Iris pigment epithelial cell (primary cell): ENCODE measurements at places on chromosomes 5 and 9.

DNA sequence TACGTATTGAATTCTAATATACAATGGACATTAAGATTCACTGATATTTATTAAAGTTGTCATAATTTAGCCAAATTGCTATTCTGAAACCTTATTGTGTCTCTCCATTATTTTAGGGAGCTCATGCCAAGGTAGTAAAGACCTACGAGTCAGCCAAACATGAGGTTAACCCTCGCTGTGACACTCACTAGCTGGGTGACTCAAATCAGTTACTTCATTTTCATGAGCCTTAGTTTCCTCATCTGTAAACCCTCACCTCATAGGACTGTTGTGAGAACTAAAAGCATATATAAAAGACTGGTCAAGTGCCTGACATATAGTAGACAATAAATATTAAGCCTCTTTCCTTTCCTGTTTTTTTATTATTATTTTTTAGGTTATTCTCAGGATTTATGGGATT is 44.0 kb upstream of the PCA3 start:
- DNase-seq: no peak

DNA sequence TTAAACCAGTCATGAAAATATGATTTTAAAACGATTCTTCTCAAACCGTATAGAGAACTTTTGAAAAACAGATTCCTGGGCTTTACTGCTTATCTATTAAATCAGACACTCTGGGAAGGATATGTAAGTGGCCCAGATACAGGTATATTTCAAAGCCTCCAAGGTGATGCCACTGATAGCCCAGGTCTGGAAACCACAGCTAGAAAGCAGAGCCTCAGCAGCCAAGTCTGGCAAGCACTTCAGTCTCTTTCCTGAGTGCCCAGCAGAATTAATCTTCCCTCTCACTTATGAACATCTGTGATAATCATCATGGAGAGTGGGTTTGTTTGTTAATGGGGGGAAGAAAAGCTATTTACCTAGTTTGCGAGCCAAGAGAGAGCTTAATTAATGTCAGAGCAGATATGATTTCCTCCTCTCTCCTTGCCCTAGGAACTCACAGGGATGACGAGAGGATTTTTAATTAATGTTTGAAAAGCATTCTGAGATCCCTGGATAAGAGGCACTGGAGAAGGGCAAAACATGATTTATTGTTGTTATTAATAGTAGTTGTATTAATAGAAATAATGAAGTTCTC is 368.4 kb downstream of the TLE1 start:
- DNase-seq: no peak

DNA sequence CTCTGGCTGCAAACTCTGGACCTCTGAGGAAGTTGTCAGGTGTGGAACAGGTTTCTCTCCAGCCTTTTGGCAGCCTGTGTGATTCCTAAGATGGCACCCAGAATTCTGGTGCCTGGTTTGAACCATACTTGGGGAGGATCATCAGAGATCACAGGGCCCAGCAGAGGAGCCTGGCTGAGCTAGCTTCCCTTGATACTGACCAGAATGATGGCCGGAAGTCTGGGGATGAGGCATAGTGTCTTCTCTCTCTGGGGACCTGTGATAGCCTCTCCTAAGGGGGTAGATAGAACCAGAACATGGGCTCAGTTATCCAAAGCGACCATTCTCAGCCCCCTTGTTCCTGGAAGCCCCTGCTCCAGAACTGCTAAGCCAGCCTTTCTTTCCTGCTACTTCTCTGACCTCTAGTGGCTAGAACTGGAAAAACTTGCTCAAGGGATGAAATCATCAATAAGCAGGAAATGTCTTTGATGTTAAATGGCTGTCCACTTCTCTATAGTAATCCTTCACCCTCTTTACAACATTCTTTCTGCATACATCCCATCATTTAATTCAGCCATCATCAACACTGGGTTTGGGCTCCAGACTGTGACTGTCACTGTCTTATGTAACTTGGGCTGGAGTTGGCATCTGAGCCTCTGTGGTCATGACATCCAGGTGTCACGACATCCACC is 55.1 kb downstream of the C9orf152 start:
- peak; percentile 57 for DNase-seq

DNA sequence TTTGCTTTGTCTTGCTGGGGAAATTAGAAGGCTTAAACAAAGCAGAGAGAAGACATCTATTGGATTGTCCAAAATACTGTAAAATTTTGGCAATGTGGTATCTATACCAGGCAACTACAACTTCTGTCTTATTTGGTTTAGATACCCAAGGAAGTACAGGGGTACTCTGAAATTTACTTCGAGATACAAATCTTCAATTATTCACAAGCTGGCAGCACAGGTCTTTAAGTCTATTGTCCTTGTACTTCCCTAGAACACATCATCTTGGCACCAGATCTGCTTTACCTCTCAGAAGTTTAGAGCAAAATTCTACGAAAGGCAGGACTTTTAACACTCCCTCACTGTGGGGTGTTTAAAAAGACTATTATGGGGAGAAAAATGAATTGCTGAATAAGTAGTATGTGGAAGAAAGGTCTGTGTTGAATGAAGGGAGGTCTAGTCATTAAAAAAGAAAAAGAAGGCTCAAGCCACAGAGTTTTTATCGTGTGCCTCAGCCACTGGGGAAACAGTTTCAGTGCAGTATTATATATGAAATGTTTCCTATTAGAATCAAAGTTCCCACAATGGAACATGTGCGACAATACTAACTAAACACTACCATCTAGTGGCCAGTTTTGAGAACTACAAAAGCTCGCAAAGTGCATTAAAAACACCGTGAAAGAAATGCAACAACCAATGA is 93.7 kb downstream of the PDE4D start:
- peak; percentile 63 for DNase-seq

DNA sequence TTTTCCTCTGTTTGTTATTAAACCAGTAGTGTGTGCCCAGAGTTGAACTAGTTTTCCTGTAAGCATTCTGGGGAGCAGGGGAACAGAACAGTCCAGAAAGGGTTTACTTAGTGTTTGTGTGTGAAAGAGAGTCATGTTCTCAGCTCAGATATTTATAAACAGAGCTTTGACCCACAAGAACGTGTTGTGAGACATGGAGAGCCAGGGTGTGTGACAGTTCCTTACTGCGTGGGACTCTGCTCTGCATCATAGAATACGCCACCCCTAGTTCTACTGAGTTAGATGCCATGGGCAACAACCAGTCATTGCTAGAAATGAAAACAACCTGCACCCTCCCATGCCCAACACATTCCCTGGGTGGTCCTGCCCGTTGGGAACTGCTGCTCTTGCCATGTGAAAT is 330.7 kb downstream of the NDUFS4 start:
- no peak for DNase-seq

- peak; percentile 36 for DNase-seq
These were observed 10.9 kb upstream of the GADD45G start for GRCh38 chr9:89593727-89594427.

GRCh38 chr9:14314424-14314928 is 535 bp upstream of the NFIB start:
- DNase-seq: peak; percentile 96
